ENCODE measurements at places on chromosomes 3 and 15.

GRCh38 chr3:134287512-134287911, 36.9 kb upstream of the RYK start:
- DNase-seq, result no peak

GRCh38 chr15:92288755-92289154, 104.9 kb upstream of the ST8SIA2 start:
- DNase-seq, result no peak

DNA sequence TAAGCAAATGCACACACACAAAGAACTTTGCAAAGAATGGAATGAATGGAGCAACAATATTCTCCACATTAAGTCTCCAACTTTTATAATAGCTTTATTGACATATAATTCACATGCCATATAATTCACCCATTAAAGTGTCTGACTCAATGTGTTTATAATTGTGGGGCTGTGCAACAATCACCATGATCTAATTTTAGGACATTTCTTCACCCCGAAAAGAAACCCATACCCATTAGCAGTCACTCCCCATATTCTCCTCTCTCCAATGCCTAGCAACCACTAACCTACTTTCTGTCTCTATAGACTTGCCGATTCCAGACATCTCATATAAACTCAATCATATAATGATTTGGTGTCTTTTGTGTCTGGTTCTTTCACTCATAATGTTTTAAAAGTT, 22.6 kb downstream of the VGLL4 start:
- DNase-seq, result no peak

GRCh38 chr3:172904711-172905373, 154.3 kb downstream of the ECT2 start:
- DNase-seq, result no peak

DNA sequence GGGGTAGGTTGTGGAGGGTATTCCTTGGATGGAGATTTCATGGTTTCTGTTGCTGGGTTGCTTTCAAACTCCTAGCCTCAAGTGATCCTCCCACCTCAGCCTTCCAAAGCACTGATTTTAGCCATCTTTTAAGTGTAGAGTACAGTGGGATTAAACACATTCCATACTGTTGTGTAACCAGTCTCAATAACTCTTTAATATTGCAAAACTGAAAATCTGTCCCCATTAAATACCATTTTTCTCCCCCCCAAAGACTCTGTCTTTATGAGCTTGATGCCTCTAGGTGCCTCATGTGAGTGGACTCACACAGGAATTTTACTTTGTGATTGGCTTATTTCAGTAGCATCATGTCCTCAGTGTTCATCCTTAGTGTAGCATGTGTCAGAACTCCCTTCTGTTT, 74.7 kb upstream of the ATP10A start:
- no peak for DNase-seq

DNA sequence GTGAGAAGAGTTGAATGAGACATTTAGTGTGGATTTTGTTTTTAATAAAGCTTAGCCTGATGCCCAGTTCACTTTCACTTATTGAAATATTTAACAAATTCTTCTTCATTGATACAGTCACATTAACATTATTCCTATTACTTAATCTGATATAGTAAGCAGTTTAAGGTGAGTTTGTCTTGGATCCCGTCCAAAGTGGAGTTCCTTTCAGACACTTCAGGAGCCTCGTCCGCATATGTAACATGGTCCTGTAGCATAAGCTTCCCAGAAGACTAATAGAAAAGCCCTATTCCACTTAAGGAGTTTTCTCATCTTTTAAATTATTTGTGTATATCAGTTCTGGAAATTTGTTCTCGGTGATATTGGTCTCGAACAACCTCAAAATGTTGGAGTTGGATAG, 39.7 kb upstream of the MLF1 start:
- DNase-seq, result no peak

GRCh38 chr3:194604837-194605236, 28.4 kb downstream of the TMEM44 start:
- no peak for DNase-seq

GRCh38 chr3:181999314-181999713, 287.6 kb downstream of the SOX2 start:
- DNase-seq, result no peak

DNA sequence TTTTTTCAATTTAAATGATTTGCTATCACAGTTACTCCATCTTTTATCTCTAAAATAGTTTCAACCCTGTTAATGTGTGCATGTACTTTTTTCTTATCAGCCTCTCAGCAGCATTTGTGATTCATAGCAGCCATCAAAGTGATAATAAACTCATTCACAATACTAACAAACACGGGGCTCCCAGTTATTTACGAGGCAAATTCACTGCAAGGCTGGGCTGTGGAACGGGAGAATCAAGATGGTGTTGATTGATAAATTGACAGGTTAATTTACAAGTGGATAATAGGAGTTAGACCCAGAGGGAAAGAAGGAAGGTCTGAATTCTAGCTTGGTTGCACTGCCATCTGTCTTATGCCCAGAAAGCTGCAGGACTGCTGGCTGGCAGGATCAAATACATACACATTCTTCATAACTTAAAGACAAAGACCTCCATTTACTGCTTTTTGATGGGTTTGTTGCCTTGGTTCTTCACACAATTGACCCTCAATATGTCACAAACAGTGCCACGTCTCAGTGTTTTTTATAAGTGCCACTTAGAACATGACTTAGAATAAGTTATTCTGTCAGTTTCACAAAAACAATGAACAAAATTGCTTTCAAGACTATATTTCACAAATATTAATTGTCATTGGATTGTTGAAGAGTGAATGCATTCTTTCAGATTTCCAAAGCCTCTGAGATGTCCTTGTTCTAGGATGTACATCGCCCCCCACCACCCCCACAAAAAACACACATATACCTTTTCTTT, 562.8 kb downstream of the NR2F2 start:
- DNase-seq, result no peak

DNA sequence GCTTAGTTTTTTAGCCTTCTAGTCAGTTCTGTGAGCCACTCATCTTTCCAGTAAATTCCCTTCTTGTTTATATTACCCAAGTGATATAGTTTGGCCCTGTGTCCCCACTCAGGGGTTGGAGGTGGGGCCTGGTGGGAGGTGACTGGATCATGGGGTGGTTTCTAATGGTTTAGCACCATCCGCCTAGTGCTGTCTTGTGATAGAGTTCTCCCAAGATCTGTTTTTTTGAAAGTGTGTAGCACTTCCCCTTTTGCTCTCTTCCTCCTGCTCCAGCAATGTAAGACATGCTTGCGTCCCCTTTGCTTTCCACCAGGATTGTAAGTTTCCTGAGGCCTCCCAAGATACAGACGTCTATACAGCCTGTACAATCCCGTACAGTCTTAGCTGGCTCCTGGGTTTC, 53.7 kb upstream of the INO80 start:
- no peak for DNase-seq

DNA sequence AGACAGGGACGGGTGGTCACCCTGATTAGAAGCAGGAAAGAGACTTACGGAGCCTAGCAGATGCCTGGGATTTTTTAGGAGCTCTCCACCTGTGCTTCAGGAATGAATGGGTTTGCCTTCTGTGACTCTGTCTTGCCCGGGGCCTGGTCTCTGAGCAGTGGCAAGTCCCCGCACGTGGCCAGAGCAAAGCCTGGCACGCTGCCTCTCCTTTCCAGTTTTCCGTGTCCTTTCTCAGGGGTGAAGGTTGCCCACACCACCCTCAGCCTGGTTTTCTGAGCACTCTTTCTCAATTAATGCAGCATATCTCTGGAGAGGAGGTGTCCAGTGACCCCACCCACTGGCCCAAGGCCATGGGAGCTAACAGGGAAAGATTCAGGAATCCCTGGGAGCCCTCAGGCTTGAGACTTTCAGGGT, 14.5 kb upstream of the CHST14 start:
- no peak for DNase-seq

DNA sequence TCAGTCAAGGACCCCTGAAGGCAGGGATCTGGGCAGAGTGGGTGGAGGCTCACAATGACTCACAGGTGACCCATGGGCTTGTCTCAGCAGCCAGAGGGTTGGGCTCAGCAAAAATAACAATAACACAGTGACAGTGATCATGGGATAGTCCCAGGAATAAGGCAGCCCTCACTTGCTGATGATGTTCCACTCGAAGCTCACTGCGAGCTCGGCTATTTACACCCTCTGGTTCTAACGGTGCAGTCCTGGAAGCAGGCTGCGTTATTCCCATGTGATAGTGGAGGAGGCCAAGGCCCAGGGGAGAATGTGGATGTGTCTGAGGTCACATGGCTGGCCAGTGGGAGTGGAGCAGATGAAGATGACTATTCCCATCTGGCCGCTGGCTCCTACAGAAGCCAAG, 16.2 kb downstream of the CCDC33 start:
- no peak for DNase-seq

DNA sequence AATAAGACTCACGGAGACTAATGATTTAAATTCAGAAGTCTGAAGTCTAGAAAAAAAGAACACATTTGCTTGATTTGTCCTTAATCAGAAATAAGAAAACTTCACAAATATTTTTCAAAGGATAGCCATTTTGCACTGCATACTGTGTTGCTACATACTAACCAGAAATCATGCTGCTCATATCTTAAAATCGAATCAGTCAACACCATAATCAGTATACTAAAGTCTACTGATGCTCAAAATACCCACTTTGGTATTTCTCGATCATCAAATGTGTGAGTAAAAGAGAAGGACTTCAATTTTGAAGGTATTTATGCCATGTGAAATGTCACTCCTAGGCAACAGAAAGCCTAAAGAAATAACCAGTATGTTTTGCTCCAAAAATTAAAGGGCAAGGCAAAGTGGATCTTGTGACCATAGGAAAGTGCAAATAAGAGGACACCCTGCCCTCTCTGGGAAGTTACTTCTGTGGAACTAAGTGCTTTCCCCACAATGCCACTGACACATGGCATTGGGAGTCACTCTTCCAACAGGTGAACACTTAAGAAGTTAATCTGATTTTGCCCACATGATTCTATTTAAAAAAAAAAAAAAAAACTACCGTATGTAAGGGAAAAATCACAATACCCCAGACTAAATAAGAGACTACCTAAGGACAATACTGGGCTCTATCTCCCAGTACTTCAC, 2.7 kb downstream of the LRIG1 start:
- DNase-seq, result no peak

DNA sequence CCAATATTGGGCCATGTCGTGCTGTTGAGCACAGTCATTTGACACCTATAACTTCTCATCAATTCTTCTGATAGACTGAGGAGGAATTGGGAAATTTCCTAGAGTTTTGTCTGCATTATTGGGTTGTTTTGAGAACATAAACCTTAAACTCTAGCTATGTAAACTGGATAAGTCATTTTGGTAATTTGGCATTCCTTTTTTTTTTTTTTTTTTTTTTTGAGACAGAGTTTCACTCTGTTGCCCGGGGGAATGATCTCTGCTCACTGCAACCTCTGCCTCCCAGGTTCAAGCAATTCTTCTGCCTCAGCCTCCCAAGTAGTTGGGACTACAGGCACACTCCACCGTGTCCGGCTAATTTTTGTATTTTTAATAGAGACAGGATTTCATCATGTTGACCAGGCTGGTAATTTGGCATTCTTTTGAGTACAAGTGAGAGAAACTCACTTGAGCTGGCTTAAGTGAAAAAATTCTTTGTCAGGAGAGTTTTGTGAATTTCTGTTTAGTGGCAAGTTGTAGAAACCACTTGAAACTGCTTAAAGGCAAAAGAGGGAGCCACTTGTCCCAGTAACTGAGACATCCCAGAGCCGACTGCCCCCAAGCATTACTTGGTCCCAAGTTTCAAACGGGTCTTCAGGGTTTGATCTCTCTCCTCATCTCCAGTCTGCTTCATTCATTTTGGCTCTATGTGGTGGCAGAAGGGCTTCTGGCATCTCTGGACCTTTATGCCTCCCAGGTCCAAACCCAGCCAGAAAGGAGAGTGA, 34.9 kb downstream of the FLNB start:
- no peak for DNase-seq

GRCh38 chr3:81245043-81245442, 516.4 kb downstream of the GBE1 start:
- DNase-seq, result no peak

- no peak for DNase-seq
These were observed 47.8 kb downstream of the DAPK2 start for GRCh38 chr15:63998489-63998888.

DNA sequence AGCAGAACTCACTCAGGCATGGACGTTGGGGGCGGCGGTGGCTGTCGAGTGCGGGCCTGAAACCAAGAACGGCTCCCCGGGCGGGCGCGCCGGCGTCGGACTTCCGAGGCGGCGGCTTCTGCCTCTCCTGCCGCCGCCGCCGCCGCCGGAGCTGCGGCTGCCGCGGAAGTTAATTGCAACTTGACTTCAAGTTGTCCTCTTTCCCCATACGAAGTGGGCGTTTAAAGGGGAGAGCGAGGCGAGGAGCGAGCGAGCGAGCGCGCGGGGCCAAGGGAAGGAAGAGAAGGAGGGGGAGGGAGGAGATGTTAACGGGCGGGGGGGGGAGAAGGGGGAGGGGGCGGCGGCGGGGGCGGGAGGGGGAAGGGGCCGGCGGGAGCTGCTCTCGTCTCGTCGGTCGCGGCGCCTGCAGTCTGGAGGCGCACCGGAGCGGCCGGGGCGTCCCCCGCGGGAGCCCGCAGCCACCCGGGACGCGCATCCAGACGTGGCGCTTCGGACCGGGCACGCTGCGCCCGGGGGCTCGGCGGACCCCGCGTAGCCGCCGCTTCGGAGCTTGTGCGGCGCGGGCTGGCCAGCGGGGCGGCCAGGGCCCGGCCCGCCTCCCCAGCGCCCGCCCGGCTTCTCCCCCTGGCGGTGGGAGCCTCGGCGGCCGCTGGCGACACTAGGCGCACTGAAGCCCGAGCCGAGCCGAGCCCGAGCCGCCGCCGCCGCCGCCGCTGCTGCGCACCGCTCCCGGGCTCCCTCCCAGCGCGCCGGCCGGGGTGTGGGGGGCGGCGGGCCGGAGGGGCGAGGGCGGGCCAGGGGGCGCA, 19.7 kb upstream of the SATB1 start:
- DNase-seq, result peak; percentile 89

GRCh38 chr3:195802795-195803194, 8.9 kb downstream of the MUC4 start:
- no peak for DNase-seq

GRCh38 chr3:107221856-107222255, 155.4 kb upstream of the CCDC54 start:
- no peak for DNase-seq

GRCh38 chr3:99767291-99767690, 50.4 kb upstream of the CMSS1 start:
- DNase-seq, result no peak

DNA sequence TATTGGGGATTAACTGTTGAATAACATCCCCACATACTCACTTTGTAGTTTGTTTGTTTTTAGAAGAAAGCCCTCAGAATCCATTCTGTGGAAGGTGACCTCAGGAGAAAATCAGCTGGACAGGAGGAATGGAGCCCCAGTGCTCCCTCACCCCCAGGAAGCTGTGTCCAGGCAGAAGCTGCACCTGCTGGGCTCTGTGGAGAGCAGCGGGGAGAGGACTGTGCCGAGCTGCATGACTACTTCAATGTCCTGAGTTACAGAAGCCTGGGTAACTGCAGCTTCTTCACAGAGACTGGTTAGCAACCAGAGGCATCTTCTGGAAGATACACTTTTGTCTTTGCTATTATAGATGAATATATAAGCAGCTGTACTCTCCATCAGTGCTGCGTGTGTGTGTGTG, 14.0 kb downstream of the TIGIT start:
- no peak for DNase-seq
